ENCODE measurements at places on chromosomes 1 and 21. TPM values are rescaled to one million over a fixed set of nuclear protein-coding genes. Genes with fewer than 3 reads are reported as not detected.

GRCh38 chr1:20834780-20835179 lies 47.7 kb upstream of the HP1BP3 start:
- no peak for DNase-seq

Gene SCMH1
- total RNA-seq, result 48.1 TPM

DNA sequence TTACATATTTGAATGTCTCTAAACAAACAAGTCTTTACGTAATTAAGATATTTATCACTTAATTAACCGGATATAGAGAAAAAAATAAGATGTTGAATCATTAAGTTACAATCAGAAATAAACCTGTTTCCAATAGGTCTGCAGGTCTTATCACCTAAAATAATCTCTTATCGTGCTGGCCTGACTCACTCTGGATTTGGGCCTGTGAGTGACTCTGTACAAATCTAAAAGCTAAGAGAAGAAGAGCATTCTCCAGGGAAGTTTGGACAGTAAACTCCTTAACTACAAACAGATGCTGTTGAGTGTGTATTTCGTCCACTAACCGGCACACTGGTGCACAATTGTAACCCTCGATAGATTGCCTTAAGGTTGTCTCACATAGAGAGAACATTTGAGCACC lies 25.3 kb downstream of the CEP104 start:
- DNase-seq, result no peak

GRCh38 chr1:48236716-48237470 lies 14.4 kb downstream of the SLC5A9 start:
- no peak for DNase-seq

- DNase-seq, result no peak
Measured at GRCh38 chr1:185156288-185156853, 382 bp downstream of the TRMT1L start.

GRCh38 chr1:96515430-96515829 lies 206.2 kb upstream of the PTBP2 start:
- DNase-seq, result no peak

- DNase-seq, result no peak
Measured at GRCh38 chr1:173423291-173423690, 53.8 kb upstream of the PRDX6 start.

All from left ventricle myocardium inferior (tissue), 1 donor.